ENCODE measurements at places on chromosomes 7 and 10.

- no peak for DNase-seq
These were observed 723.5 kb upstream of the POM121L12 start for GRCh38 chr7:52311886-52312285.

GRCh38 chr10:68096913-68097516, 12.3 kb upstream of the MYPN start:
- DNase-seq, result no peak

GRCh38 chr10:55174419-55174818, 373.4 kb upstream of the PCDH15 start:
- DNase-seq, result no peak

- no peak for DNase-seq
These were observed 53.0 kb downstream of the TMEM229A start for GRCh38 chr7:123979876-123980275.

DNA sequence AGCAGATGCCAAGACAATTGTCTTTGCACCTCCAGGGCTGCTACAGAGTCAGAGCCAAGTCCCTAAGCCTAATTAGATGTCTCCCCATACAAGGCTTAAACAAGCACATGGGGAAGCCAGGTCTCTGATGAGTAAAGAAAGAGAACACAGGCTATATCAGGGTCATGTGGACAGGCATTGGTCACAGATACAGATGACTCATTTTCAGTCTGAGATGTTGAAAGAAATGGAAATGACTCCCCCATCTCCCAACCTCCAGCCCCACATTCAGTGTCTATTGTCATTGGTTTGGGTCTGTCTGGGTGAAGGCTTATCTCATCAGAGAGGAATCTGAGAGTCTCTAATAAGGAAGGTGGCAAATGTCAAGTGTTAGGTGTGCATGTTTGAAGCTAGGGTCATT, 290.1 kb upstream of the KIAA1217 start:
- no peak for DNase-seq

GRCh38 chr10:31242902-31243301, 76.1 kb upstream of the ZEB1 start:
- DNase-seq, result no peak
